Smooth muscle cell of the brain vasculature (primary cell): ENCODE measurements at places on chromosomes 3 and 15.

- no peak for DNase-seq
Measured at GRCh38 chr15:58357529-58358476, 74.0 kb upstream of the LIPC start.

DNA sequence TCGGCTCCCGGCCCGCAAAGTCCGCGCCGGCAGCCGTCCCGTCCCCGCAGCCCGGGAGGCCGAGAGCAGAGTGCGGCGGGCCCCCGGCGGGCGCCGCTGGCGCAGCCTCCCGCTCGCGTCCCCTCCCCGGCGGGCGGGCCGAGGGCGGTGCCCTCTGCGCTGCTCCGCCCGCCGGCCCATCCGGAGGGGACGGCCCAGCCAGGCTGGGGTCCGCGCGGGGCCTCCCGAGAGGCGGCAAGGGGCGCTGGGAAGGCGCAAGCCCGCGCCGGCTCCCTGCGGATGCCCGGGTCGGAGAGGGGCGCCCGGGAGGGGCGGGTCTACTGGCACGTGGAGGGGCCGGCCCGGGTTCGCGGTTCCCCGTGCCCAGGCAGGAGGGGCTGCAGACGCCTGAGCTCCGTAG lies at the start of the genes CLCN2 and POLR2H:
Gene CLCN2 (minus strand): TSS at position 74 of the 400 bp plus-strand sequence. CDS start 126 bp downstream, outside the sequence.
Gene POLR2H (plus strand): TSS at position 179 of the 400 bp plus-strand sequence. CDS start 1,783 bp downstream, outside the sequence.
- no peak for DNase-seq

DNA sequence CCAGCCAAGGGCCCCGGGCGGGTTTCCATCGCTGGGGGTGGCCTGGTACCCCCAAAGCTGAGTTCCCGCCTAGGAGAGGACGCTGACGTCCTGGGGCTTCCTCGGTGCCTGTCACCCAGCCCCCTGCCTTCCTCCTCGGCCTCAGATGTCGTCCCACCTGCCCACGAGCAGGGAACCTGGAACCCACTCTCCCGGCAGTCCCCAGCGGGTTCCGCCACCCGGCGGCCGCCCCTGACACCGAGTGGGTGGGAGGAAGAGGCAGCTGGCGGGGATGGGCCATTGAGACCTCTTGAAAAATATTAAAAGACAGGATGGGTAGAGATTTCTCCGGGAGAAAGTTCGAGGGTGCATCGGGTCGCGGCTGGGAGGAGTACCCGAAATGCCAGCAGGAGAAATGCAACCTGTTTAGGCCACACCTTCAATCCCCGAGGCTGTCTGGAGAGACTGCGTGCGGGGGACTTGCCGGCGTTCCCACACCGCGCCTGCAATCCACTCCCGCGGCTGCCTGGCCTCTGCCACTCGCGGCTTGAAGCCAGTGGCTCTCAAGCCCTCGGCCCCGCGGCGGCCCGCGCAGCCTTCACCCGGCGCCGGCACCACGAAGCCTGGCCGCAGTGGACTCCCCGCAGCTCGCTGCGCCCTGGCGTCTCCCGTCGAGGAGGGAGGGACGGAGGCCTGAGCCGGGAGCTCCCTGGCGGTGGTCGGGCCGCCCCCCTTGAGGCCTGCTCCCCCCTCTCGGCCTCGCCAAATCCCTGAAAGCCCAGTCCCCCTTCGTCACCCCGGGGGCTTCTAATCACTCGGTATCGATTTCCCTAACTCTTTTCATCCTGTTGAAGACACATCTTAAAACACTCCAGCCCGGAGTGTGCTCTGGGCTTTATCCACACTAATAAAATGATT lies 8.6 kb upstream of the NR2F2 start:
- DNase-seq = no peak

DNA sequence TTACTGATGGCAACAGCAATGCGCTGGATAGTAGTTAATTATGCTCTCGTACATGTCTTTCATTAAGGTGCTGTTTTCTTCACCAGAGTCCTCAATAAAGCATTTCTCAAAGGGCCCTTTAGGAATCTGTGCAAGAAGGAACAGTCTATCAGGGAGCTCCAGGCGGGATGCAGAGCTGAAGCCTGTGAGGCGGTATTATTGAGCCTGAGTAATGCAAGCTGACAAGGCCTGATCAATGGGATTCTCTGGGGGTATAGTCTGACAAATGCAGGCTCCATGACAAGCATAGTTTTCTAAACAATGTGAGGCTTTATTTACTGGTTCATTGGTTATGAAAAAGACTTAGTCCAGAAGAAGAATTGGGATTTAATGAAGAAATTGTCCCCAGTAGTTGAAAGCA lies 530.9 kb upstream of the CBLB start:
- no peak for DNase-seq

GRCh38 chr3:178709051-178709450 lies 172.8 kb downstream of the KCNMB2 start:
- DNase-seq = no peak

GRCh38 chr15:79067969-79068368 lies 22.6 kb downstream of the RASGRF1 start:
- no peak for DNase-seq

DNA sequence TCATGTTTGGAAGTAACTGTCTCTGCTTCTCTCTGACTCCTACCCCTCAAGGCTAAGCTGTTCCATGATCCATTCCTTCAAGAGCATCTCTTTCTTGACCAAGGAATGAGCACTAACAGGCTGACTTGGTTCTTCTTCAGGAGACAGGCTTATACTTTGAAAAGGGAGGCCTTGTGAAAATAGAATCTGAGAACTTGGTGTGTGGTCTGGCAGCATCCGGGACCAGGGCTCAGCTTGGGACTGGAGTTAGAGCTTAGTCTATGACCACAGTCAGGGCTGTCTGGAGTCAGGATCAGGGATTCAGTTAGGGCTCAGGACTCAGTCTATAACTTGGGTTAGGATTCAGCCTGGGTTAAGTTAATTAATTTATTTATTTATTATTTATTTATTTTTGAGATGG lies 44.9 kb upstream of the SLC6A6 start:
- no peak for DNase-seq

DNA sequence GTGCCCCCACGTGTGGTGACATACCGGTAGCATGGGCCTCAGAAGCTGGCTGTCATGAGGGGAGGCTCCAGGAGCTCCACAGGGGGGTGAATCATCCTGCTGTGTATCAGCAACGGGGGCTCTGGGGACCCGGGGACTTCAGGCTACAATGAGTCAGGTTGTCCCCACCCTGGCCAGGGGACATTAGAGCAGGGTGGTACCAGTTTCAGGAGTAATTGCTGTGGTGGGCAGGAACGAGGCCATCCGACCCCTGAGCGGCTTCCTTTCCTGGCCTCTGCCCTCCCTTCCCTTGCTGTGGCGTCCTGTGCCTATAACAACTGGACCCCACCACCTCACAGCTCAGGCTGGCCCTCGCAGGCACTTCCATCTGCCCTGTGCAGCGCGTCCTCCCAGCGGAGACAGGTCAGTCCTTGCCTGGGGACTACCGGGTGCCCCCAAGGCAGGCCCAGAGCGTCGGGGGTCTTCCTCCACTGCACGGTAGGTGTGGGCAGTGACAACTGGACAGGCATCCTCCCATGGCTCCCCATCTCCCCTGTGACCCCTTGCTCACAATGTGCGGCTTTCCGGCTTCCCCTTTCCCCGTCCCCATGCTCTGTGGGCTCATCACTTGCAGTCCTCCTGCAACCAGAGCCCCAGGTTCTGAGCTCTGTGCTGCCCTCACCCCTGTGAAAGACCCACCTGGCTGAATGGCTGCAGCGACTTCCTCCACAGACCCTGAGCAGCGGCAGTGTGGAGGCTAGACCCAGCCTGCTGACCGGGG lies 57.0 kb downstream of the KLF15 start:
- DNase-seq = no peak

GRCh38 chr3:188901126-188901525 lies 270.6 kb upstream of the TPRG1 start:
- no peak for DNase-seq

DNA sequence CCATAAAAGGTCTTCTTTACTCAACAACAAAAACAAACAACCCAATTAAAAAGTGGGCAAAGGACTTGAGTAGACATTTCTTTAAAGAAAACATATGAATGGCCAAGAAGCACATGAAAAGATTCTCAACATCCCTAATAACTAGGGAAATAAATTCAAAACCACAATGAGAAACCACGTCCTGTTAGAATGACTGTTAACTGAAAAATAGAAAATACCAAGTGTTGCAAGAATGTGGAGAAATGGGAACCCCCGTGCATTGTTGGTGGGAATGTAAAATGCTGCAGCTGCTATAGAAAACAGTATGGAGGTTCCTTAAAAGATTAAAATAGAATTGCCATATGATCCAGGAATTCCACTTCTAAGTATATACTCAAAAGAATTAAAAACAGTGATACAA lies 34.8 kb downstream of the NMNAT3 start:
- no peak for DNase-seq

DNA sequence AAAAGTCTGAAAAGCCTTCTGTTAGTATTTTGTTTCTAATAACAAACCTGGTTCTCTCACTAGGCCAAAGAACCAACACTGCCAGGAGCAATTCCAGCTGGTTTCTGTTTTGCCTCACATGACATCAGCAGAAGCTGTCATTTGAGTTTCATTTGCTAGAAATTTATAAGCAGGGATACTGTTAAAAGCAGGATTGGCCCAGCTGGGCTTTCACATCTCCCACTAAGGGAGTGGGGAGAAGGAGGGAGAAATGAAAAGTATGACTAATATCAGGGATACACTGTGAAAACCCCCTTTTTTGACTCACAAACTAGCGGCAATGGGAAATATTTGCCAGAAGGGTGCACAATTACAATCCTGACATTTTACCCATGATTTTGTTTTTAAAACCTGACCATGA lies 5.3 kb downstream of the CCDC80 start:
- DNase-seq = no peak

GRCh38 chr3:98232489-98232888 lies 31.6 kb upstream of the OR5H6 start:
- DNase-seq = no peak

- DNase-seq = no peak
Measured at GRCh38 chr3:101936419-101937356, 87.4 kb downstream of the NFKBIZ start.

DNA sequence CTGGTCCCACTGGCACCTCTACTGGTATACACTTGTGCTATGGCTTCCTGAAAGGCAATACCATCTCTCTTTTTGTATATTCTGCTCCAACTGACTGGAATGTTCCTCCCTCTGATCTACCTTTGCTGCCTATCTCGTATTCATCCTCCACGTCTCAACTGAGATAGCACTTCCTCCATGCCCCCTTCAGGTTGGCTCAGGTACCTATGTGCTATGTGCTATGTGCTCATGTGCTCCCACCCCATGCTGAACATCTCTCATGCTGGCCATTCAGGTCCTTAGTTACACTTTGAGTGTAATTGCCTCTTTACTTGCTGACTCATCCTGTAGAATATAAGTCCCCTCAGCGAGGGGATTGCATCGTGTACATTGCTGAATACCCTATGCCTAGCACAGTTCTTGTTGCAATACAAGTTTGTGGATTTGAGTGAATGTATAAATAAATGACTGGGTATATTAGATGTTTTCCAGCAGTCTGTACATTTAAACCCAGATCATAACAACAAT lies 156.9 kb downstream of the SOX2 start:
- no peak for DNase-seq

DNA sequence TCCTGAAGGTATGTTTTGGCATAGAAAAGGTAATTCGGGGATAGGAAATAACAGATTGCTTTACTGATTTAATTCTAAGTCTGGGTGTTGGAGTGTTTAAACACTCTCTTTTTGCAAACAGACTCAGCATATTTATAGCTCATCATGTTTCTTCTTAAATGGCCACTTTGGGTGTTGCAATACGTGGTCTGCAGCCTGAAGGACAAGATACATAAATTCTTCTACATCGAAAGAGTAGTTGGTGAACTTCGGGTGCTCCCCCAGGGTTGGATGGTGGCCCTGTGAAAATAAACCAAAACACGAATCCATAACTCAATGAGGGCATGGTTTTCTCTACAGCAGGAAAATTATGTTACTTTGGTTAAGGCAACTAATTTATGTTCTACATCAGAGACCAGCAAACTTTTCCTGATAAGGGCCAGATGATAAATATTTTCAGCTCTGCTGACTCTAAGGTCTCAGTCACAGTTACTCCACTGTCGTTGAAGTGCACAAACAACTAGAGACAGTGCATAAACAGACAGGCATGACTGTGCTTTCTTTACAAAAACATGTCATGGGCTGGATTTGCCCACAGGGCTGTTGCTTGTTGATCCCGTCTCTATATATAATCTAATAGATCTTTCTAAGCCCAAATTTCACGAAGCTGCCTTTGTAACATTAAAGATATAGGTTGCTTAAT lies 35.9 kb downstream of the EOGT start:
- no peak for DNase-seq

- DNase-seq = no peak
Measured at GRCh38 chr3:29515451-29515850, 234.6 kb downstream of the RBMS3 start.

GRCh38 chr3:31274326-31275024 lies 258.2 kb upstream of the STT3B start:
- DNase-seq = no peak

GRCh38 chr15:29669823-29670222 lies 152.4 kb downstream of the TJP1 start:
- DNase-seq = no peak

DNA sequence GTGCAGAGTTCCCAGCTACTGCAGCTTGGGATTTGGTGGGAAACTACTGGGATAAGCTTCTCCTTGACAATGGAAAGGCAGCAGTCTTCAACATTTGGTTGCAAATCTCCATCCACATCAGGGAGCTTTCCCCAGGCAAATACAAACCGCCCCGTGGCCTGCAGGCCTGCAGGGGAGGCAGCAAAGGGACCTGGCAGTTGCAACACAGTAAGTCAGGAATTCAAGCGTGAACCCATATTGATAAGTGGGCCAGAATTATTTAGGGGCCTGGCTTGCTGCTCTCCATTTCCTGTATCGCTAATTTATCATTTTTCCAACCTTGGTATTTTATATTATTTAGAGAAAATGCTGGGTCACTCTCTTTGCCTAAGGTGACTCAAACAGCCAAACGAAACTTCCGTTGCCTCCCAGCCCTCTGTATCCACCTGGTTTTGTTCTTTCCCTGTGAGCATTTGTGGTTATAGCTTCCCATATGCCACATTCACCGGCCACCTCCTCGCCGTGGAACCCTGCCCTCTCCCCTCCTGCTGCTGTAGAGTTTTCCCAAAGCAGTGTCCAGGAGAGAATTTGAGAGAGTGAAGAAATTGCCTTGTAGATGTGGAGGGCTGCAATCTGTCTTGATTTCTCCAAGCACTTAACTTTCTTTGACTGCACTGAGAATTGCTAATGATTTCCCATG lies 34.8 kb downstream of the B3GALNT1 start:
- no peak for DNase-seq

- no peak for DNase-seq
Measured at GRCh38 chr3:15263120-15263519, 57.1 kb downstream of the CAPN7 start.

DNA sequence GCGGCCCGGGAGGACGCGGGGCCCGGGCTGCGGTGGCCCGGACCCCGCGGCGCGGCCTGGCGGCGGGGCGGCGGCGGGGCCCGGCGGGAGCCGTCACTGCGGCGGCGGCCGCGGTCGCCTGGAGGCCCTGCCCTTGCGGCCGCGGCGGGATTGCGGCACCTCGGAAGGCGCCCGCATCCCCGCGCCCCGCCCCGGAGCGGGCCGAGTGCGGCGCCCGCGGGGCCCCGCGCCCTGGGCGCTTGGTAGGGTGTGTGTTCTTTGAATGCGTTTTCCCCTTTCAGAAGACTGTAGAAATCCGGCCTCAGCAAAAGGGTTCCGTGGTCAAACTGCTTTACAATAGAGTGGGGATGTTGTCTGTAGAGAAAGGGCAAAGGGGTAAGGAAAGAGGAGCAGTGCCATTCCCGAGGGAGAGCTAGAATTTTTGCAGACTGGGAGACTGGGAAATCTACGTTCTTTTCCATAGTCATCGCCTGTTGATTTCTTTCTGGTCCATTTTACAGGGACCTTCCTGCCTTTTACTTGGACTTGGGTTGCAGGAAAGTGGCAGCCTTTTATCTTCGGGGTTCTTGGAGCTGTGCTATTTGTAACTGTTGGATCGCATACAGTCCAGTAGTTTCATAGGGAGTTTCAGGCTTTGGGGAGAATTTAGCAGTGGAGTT lies 630 bp downstream of the SNRK start:
- DNase-seq = no peak
